ENCODE measurements at places on chromosomes 12 and 14. TPM values are rescaled to one million over a fixed set of nuclear protein-coding genes. Genes with fewer than 3 reads are reported as not detected.

Gene DEGS2
- 12.0 TPM for total RNA-seq

Gene SLC38A4
- total RNA-seq: 0.15 TPM

Gene SRRM4
- total RNA-seq: not detected

Gene INHBC
- not detected for total RNA-seq

Gene FGF6
- not detected for total RNA-seq

Gene CMKLR1
- total RNA-seq: 30.2 TPM

Gene ALG10B
- total RNA-seq: 5.9 TPM

Gene MYF5
- total RNA-seq: not detected

- DNase-seq: no peak
Measured at GRCh38 chr12:69588527-69588926, 3.3 kb downstream of the CCT2 start.

DNA sequence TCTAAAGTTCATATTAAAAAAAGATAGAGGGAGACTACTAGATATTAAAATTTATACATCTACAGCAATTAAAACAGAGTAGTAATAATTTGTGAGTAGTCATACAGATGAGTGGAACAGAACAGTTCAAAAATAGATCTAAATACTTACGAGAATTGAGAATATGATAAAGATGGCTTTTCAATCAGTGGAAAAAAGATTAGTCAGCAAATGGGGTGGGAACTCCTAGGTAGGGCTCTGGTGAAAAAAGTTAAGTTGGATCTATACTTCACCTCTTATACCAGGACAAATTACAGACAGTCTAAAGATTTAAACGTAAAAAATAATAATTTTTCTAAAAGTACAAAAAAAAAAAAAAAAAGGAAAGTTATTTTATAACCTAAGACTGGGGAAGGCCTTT is 66.9 kb downstream of the GPATCH2L start:
- DNase-seq: no peak

DNA sequence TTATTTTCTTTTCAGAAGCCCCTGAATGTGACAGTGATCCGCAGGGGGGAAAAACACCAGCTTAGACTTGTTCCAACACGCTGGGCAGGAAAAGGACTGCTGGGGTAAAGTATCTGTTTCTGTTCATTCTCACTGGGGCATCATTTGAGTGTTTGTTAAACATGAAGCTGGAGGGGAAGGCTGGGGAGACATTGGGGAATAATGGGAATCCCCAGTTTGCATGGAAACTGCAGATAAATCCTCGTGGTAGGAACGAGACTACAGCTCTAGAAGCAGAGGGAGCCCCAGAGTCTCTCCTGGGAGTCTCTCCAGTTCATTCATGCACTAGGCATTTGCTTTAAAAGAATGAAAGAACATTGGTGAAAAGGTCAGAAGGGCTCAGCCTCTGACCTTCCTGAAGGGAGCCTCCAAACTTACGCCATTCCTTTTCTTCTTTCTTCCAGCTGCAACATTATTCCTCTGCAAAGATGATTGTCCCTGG is 2.5 kb upstream of the CFAP251 start:
- no peak for DNase-seq

GRCh38 chr14:104031384-104031783 is 54.1 kb upstream of the ASPG start:
- DNase-seq: no peak

GRCh38 chr14:68976160-68977067 is 2.7 kb downstream of the ACTN1 start:
- peak; percentile 64 for DNase-seq

- peak; percentile 23 for DNase-seq
Measured at GRCh38 chr12:32535288-32535999, 136.1 kb downstream of the FGD4 start.

DNA sequence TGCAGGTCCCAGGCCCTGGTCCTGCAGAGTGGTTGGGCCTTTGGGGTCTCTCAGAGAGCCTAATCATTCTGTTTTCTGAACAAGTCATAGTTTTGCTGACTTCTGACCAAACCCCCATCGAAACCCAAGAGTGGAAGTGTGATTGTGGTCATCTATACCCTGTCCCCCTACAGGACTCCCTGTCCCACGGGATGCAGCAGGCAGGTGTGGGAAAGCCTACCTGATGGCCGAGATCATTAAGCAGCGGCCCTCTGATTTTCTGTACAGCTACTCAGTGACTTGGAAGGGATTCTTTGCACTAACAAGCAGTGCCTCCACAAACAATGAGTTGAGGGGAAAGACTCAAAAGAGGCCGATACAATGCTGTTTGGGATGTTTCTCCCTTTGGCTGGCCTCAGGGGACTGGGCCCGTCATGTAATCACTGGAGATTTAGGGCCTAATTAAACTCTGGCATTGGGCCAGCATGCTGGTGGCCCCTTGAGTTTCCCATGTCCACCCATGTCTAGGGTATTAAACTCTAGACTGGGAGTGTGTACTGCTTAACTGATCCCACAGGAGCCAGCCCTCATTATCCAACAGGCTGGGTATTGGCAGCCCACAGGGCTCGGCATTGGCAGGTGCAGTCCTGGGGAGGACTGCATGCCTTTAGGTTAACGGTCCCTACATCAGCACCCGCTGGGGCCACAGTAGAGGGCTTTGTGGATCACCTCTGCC is 192.8 kb downstream of the ZFP36L1 start:
- DNase-seq: no peak

DNA sequence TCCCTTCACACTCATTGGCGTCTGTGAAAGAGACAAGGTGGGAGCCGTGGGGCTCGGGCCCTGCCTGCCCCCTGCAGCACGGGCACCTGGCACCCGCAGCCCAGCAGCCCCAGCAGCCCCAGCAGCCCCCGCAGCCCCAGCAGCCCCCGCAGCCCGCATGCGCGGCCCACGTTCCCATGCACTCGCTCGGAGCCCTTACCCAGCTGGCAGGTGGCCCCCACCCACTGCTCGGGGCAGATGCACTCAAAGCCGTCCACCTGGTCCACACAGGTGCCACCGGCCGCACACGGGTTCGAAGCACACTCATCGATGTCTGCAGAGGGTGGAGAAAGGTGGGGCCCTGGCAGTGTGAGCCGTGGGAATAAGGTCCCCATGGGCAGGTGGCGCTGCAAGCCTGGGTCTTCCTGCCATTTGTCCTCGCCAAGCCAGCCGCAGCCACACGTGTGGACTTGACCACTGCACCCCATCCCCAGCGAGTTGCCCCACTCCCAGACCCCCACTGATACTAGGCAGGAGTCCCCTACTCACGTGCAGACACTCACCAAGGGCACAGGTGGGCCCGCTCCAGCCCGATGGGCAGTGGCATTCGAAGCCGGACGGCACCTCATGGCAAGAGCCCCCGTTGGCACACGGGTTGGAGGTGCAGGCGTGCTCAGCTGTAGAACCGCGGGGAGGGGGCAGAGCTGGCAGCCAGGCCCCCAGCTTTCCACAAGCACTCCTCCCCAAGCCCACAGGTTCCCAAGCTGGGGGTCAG is 17.3 kb downstream of the JAG2 start:
- DNase-seq: no peak

DNA sequence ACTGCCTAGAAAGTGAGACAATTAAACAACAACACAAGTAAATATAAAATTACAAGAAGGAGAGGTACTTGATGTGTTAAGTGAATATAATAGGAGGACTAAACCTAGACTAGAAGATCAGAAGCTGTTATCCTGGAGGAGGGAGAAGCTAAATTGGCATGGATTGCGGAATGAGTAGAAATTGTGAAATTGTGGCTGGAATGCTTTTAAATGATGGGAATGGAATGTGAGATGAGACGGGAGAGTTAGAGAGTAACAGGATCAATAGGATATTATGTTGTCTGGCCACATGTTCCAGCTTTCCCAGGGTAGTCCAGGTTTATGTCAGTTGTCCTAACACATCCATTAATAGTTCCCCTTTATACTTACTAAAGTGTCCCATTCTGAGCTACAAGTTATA is 44.0 kb upstream of the CPNE8 start:
- DNase-seq: no peak

DNA sequence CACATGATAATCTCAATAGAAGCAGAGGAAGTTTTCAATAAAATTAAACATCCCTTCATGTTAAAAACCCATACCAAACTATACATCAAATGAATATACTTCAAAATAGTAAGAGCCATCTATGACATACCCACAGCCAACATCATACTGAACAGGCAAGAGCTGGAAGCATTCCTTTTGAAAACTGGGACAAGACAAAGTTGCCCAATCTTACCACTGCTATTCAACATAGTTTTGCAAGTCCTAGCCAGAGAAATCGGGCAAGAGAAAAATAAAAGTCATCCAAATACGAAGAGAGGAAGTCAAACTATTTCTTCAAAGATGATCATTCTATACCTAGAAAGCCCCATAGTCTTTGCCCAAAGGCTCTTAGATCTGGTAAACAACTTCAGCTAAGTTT is 454.7 kb upstream of the PRICKLE1 start:
- no peak for DNase-seq

DNA sequence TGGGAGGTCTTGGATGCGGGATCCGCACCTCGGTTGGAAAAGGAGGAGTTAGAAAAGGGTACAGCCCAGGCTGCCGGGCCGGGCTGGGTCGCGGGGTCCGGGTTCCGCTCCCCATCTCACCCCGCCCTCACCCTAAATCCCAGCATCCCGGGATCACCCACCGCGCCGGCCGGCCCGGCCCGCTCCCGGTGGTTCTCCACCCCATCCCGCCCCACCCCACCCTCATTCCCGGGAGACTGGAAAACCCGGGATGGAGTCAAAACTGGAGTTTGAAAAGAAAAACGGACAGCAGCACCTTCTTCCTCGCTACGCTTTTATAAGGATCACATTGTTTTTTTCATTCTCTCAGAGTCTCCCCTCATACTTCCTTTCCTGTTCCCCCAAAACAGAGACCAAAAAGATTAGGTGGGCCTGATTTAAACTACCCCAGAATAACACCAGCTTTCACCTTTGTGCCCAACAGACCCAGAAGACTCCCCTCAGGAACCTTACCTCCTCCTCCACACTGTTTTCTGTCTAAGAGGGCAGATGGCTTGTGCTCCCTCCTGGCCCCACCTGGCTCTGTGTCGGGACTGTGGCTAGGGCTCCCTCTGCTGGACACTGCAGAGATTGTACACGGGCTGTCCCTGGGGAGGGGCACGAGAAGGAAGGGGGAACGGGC is 2.8 kb downstream of the GLI1 start:
- DNase-seq: peak; percentile 82
